ENCODE measurements at places on chromosomes 5 and 9.

- DNase-seq = no peak
Observed at GRCh38 chr5:159405611-159406031, 75.3 kb upstream of the IL12B start.

DNA sequence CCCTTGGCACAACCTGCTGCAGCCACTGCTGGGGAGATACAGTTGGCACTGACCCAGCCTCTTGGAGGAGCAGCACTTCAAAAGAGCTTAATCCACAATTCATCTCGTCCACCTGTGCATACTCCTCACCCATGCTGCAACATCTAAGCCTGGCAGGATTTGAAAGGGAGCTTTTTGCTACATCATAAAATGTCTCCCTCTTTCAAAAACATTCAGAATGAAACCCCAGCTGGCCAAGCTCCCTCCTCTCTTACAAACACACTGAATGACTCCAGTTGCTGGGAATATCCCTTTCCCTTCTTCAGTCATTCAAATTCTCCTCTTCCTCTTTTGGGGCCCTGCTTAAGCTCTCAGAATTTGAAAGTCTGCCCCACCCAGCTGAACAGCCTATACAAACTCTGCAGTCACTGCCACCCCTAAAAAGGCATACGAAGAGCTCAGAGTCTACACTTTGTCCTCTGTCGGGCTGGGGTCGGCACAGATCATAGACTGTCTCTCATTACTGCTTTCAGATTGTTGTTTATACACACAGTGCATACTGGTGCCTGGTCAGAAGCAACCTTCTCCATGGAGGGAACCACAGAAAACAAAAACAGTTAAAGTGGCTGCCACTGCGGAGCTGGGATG is 8.8 kb upstream of the C5orf15 start:
- no peak for DNase-seq

GRCh38 chr9:92616655-92617111 is 53.2 kb downstream of the IPPK start:
- no peak for DNase-seq

DNA sequence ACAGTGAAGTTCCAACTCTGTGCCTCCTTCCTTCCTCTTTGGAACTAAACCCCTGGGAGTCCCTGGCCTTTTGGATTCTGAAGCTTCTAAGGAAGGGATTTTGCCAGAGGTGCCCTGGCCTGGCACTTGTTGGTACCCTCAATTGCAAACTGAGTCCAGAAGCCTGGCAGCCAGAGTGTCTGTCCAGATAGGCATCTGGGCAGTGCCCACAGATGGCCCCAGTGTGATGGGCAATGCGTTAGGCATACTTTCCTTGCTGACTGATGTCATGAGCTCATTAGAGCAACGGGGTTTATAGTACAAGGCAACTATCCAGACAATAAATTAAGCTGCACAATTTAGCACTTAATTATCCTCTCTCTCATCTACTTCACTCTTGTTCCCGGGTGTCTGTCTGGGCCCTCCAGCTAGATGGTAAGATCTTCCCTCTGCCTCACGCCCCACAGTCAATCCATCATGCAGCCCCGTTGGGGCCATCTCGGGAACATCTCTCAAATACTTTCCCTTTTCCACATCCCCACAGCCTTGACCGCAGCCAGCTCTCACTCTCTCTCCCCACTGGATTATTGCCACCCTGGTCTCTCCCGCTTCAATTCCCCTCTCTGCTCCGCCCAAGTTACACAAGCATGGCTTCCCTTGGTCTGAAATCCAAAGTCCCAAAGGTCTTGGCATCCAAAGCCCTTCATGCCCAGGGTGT is 157.5 kb upstream of the SMIM23 start:
- no peak for DNase-seq

- DNase-seq = no peak
Observed at GRCh38 chr5:33261747-33262146, 179.0 kb upstream of the TARS1 start.

DNA sequence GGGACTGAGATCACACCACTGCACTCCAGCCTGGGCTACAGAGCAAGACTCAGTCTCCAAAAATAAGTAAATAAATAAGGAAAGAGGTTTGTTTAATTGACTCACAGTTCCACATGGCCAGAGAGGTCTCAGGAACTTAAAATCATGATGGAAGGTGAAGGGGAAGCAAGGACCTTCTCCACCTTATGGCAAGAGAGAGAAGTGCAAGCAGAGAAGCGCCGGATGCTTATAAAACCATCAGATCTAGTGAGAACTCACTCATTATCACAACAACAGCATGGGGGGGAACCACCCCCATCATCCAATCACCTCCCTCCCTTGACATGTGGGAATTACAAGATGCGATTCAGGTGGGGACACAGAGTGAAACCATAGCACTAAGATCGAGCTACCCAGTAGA is 22.8 kb upstream of the RGMB start:
- no peak for DNase-seq

DNA sequence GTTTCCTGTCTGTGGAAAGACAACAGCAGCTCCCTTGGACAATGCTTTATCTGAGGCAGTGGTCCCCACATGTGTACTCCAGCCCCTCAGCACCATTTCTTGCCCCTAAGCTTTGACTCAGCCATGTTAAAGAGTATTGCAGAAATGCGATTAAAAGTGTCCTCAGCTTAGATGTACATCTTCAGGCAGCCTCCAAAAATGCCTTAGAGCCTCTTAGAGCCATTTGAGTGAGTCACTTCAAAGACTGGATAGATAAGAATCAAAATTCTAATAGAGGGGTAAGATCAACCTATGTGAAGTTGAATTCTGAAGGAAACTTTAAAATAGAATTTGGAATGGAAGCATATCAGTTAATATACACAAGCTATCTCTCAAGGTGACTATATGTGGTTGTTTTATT is 296.3 kb downstream of the ADAMTS6 start:
- no peak for DNase-seq

- DNase-seq = no peak
Observed at GRCh38 chr5:93578813-93579691, 2.0 kb downstream of the NR2F1-AS1 start.

DNA sequence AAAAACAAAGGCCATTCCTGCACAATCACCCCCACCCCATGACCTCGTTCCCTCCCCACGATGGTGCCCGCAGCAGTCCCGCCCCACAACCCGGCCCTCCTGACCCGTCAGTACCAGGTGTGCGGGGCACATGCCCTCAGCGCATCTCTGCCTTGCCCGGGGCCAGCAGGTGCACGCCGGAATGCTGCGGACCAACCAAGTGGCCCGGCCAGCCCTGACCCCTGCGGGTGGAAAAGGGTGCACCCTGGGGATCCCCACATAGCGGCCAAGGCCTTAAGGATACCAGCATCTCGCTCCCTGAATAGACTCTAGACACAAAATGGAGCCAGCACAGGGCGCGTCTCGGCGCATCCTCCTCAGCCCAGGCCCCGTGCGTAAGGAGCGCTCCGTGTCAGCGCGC is 6.0 kb downstream of the SFXN1 start:
- DNase-seq = no peak

GRCh38 chr9:127915801-127916719 is 781 bp downstream of the ST6GALNAC4 start:
- DNase-seq = no peak

- DNase-seq = no peak
Observed at GRCh38 chr5:135353952-135354721, 44.9 kb downstream of the MACROH2A1 start.

- no peak for DNase-seq
Observed at GRCh38 chr9:35563791-35564197, 41.3 kb upstream of the TESK1 start.

- no peak for DNase-seq
Observed at GRCh38 chr9:110131499-110131898, 76.5 kb downstream of the C9orf152 start.

- DNase-seq = no peak
Observed at GRCh38 chr9:129174724-129175514, 3.1 kb downstream of the IER5L start.

DNA sequence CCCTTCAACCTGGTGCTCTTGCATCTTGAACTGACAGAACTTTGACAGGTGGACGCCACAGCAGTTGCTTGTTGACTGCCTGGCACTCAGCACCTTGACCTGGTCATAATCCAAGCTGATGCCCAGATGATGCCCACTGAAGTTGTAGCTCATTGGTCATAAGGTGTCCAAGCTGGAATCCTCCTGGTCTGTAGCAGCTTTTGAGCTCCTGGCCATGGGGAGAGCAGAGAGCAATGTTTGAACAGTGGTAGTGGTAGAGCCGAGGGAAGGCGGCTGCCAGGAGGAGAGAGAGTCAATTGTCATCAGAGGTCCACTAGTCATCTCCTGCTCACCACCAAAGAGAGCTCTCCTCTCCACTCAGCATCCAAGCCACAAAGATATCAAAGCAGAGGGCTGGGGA is 23.3 kb downstream of the CSF2 start:
- no peak for DNase-seq

DNA sequence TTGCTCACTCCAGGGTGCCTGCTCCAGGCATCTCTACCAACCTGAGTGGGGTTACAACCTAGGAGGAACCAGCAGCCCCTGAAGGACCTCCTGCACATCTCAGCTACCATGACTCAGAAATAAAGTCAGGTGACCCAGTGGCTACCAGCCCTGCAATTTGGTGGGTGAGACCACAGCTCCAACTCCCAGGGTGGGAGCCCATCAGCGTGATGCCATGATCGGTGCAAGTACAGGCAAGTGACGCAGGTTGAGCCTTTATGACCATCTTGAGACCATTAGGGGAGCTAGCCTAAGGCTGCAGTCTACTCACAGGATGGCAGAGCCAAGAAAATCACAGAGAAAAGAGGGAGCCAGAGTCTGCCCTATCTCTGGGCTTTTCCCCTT is 8.6 kb downstream of the SEPTIN8 start:
- no peak for DNase-seq

DNA sequence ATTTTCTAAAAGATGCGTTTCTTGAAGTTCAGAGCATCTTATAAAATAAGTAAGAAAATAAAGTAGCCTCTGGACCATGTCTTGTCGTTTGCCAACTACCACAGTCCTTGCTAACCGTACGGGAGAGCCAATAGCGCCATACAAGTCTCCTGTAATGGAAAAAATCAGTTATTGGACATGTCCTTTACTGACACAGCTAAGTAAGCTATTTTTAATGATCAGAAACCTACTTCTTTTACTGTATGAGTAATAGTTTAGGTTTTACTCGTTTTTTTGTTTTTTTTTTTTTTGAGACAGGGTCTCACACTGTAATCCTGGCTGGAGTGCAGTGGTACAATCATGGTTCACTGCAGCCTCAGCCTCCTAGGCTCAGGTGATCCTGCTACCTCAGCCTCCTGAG is 37.7 kb upstream of the RAPGEF6 start:
- DNase-seq = no peak

DNA sequence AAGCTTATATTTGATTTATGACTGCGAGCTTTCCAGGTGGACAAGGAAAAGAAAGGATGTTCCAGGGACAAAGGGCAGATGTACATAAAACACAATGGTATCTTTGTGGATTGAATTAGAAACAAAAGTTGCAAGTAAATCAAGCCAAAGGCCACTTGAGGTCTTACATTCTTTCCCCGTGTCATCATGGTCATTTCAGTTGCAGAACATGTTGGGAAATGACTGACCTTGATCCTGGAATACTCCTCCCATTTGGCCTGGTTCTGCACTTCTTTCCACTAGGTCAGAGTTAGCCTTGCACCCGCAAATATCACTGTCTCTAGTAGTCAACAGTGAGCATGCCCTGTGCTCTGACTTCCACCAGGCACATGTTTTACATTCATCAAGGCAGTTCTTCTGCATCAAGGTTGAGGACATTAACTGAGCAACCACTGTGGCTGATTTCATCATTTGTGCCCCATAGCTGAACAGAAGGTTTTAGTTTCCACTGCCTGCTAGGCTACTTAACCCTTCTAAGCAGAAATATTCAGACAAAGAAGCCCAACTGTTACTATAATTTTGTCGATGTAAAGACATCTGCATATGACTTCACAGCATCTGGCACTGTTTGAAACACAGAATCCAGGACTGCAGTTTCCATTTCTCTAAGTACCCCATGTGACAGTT is 1161.7 kb upstream of the DMAC1 start:
- DNase-seq = no peak

DNA sequence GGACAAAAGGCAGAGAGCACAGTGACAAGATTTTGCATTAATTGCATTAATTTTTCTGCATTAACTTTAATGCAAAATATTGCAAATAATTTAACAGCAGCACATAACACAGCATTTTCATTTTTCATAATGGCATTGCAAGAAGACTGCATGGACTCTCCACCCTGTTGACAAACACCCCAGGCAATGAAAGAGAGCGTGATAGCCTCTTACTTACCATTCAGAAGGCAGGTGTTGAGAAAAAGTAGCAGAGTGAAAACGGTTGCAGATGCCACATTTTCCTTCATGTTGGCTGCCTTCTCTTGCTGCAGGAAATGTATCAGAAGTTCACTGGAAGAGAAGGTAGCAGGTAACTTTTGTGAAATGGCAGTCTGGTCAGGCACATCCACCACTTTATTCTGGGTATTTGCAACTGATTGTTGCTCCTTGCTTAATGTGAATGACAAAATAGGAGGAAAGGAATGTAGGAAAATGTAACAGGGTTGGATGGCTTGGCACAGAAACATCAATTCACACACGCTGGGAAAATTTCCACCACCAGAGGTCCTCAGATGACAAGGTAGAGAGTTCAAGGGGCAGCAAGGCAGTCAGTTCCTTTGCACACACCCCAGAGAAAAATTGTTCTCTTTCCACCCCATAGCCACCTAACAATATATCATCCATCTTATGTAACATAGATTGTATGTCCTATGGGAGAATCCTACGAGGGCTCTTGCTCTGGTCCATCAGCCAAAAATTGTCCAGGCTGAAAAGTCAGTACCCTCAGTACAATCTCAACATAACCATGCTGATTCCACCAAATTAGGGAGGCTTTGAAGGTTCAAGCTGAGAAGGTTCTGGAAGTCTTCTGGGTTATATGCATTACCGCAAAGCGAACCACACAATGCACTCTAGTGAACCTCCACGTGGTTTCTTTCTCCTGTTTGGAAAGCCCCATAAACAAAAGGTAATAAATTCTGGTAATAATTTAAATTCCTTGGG is 41.9 kb upstream of the AGXT2 start:
- DNase-seq = no peak

GRCh38 chr5:120926471-120926870 is 462.4 kb downstream of the PRR16 start:
- no peak for DNase-seq

DNA sequence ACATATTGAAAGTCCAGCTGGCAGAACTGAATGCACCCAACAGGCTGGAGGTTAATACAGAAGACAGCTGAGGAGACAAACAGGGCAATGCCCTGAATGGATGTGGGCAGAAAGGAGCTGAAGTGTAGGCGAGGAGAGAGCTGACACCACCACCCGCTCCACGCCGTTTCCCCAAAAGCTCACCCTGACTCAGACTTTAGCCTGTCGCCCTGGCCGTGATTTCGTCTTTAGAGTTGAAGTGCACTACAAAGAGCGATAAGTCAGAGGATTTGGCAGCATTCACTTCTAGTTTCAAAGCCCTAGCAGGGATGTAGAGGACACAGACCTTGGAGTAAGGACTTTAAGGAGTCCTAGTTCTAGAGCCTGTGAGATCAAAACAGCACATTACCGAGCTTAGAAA is 2.2 kb upstream of the ERAP1 start:
- no peak for DNase-seq

DNA sequence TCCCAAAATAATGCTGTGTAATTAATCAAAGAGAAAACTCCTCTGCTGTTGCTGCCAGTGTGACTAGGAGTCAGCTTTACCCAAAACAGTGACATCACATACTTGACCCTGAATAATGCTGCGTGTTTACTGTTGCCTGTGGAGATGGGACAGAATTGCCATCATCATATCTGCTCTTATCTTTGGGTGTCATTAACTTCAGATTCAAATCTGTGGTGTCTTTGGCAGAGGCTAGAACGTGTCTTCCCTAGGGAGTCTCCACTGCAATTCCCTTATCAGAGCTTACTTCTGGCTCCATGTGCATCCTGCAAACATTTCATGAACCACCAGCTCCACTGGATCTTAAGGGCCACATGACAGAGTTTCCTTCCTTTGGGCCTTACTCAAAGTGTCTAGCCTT is 88.9 kb upstream of the MRPS30 start:
- no peak for DNase-seq

Data from activated naive CD4-positive, alpha-beta T cell (primary cell).